ENCODE measurements at places on chromosomes 4 and X.

DNA sequence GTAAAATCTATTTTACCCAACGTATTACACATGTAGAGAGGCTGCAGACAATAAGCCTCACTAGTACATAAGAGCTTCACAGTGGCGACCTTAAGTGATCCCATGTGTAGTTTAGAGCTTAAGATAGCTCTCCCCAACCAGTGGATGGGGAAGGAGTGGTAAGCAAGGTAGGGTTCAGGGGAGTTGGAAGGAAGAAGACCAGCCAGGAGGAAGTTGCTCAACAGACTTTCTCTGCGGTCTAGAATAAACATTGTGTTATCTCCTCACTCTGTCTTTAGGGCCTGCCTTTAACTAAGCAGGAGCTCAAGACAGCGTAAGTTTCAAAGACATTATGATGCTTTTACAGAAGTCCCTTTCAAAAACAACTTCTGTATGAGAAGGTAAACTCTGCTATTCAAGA, 16.8 kb downstream of the MEPE start:
- no peak for DNase-seq

DNA sequence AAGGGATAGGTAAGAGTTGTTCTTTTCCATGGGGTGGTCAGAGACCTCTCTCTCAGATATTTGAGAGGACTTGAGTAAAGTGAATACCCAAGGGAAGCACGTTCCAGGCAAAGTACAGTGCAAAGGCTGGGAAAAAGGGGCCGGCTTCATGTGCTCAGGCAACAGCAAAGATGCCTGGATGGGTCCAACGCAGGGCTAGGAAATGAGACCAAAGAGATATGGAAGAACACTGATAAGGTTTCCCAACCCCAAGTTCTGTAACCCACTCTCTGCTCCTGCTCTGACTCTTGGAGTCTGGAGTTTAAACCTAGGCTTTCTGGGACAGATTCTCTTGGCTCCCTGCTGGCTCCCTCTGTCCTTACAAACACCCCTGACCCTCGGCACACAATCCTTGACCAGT, 36.2 kb upstream of the PROM1 start:
- no peak for DNase-seq

DNA sequence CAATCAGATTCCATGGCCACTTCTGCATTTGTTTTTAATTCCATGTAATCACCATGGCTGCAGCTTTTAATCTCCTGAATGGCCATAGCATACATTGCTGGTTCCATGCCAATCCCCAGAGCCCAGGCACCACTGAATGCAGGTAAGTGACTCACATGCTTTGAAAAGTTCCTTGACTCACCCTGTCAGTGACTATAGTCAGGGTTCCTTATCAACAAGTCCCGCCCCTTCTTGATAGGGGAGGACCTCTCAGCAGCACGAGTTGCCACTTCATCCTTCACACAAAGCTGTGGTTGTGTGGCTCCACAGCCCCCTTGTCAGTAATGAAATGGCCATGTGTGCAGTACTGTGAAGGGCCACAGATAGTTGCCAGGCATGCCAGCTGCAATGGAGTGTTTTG, 516.6 kb downstream of the PPARGC1A start:
- DNase-seq: no peak

- DNase-seq: no peak
Observed at GRCh38 chrX:136497556-136498052, at the start of gene HTATSF1. Gene HTATSF1 (plus strand): TSS chrX:136497592. CDS start chrX:136497685, 93 bp downstream.

DNA sequence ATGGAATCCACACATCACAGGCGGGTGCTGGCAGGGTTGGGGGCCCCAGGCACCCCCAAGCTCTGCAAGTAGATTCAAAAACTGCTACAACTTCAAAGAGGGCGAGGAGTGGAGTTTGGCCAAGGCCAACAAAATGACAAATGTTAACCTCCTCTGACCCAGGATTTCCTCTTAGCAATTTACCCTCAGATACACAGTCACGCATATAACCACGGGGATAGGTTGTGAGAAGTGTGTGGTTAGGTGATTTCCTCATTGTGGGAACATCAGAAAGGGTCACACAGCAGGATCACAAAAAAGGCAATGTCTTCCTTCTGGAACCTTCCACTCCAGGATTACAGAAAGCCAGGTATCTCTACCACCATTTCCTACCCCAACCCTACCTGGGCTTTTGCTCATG, 62.4 kb downstream of the C4orf50 start:
- DNase-seq: no peak

DNA sequence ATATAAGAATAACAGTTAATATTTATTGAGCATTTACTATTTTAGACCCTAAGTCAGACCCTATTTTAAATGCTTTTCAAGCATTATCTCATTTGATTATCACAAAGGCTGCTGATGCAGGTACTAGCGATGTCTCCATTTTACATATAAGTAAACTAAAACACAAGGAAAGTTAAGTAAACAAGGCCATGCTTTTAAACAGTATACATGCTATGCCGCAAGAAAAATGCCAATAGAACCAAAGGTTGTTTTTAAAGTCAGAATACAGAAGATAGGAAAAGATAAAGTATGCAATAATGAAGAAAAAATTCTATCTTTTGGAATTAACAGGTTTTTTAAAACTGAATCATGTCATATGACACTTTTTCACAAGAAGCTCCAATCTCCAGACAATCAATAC, 26.2 kb downstream of the RFC1 start:
- no peak for DNase-seq

DNA sequence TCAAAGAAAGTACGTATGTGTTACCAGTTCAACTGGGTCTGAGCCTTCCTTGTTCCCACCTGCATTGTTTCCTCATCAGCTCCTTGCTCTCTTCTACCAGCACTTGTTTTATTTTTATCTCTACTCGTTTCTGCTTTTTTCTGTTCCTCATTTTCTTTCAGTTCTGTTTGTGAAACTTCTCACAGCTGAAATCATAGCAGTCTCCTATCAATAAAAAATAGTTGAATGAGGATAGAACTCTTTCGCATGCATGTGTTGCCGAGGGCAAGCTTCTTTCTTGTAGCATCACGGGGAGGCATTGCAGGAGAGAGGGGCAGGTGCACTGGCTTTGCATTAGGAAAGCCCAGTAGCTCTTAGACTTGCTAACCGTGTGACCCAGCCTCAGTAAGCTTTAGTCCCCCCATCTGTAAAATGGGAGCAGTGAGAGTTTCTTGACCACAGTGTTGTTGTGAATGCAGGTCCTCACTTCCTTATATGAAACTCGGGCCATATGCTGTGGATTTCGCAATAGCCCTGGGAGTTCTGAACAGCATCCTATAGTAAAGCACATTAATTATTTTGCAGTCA, 24.7 kb downstream of the OFD1 start:
- DNase-seq: no peak

DNA sequence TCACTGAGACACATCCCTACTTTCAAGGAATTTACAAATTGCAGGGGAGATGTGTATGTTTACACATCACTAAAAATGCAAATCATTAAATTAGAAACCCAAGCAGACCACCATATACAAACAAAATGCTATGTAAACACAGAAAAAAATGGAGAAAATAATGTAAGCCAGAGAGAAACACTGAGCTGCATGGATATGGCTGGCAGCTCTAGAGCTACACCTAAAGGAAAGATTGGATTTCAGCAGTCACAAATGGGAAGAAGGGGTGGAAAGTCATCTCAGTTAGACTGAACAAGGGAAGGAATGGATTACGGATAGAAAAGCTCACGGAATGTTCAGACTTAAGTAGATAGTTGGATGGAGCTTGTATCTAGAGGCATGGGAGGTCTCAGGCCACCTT, 186.3 kb downstream of the MOSPD2 start:
- DNase-seq: no peak

DNA sequence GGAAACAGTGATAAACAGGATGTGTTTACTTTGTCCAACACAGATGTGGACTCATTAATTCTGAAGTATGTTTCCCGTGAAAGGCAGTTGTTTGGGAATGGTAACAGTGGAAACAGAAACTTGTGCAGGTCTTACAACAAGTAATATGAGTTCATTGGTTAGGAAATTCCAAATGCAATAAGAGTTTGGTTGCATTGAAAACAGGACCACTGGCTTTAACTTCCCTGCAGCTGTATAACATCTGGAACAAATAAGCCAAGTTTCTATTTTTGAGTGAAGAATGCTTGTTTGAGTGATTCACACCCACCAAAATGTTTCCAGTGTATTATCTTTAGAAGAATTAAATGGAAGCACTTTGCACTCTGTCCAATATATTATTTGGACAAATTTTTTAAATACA, 82.4 kb upstream of the BMP3 start:
- no peak for DNase-seq

GRCh38 chr4:44368413-44369167, 80.0 kb downstream of the KCTD8 start:
- DNase-seq: no peak

DNA sequence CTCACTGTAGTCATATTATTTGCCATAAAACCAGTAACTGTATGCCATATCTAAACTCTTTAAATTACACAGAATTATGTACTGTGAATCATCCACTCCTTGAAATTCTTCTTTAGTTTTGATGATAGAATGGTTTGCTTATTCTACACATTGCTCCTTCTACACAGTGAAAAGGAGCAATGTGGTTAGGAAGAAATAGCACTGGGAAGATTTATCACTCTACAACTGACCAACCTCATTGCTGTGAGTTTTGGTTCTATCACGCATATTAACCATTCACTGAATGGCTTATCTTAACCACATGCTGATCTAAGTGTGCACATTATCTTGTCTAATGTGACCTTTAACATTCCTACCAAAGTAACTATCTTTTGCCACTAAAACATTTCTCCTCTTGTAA, 415.7 kb upstream of the NDST4 start:
- no peak for DNase-seq

DNA sequence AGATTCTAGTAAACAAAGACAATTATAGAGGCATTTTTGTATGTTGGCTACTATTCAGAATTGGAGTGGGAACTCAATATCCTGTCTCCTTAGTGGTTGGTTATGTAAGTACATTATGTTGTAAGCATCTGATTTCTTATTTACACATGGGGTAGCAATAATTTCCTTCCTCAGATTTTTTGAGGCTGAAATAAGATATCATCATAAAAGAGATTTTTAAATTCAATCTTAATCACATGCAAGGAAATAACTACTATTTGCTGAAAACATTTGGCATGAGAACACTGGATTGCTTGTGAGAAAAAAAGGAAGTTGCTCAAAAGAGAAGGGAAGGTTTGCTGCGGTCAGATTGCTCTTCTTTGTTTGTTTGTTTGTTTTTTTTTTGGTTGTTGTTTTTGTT, 437.7 kb upstream of the HS3ST1 start:
- DNase-seq: no peak

- no peak for DNase-seq
Observed at GRCh38 chrX:110381216-110381615, 22.6 kb downstream of the RTL9 start.

- DNase-seq: no peak
Observed at GRCh38 chr4:144504883-144505282, 141.1 kb upstream of the HHIP start.

DNA sequence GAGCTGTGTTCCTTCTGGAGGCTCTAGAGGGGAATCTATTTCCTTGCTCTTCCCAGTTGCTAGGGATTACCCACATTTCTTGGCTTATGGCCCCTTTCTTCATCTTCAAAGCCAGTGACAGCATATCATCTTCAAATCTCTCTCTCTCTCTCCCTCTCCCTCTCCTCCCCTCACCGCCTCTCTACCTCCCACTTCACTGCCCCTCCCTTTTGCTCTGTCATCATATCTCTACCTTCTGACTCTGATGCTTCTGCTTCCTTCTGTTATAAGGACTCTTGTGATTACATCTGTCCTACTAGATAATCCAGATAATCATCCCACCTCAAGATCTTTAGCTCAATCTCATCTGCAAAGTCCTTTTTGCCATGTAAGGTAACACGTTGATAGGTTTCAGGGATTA, 93.1 kb upstream of the TEX13D start:
- peak; percentile 76 for DNase-seq

GRCh38 chr4:117549524-117549923, 464.1 kb upstream of the TRAM1L1 start:
- no peak for DNase-seq

DNA sequence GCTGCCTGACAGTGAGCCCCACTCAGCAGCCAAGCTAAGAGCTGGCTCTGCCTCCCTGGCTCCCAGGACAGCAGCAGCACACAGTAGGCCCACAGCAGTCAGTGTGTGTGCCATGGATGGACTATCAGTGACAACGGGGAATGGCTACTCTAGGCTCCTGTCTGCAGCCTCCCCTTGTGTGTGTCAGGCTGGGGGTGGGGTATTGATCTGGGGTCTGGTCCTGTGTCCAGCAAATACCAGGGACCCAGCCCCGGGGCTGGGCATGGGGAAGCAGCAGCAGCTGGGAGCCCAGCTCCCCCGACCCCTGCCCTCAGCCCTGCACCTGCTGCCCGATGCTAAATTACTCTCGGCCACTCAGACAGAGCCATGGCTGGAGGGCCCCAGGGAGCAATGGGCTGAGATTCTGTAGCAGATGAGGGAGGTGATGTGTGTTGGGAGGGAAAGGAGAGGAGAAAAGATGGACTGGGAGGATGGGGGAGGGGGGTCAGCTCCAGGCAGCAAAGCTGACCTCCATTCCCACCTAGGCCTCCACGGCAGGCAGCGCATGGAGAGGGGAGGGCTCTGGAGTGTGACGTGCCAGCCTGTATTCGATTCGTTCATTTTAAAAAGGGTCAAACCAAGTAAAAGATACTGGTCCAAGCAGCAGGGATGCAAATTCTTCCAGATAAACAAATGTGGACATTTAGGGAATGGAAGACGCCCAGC, 61.3 kb upstream of the CRMP1 start:
- no peak for DNase-seq

- no peak for DNase-seq
Observed at GRCh38 chr4:145613566-145614232, 5.5 kb upstream of the MMAA start.

DNA sequence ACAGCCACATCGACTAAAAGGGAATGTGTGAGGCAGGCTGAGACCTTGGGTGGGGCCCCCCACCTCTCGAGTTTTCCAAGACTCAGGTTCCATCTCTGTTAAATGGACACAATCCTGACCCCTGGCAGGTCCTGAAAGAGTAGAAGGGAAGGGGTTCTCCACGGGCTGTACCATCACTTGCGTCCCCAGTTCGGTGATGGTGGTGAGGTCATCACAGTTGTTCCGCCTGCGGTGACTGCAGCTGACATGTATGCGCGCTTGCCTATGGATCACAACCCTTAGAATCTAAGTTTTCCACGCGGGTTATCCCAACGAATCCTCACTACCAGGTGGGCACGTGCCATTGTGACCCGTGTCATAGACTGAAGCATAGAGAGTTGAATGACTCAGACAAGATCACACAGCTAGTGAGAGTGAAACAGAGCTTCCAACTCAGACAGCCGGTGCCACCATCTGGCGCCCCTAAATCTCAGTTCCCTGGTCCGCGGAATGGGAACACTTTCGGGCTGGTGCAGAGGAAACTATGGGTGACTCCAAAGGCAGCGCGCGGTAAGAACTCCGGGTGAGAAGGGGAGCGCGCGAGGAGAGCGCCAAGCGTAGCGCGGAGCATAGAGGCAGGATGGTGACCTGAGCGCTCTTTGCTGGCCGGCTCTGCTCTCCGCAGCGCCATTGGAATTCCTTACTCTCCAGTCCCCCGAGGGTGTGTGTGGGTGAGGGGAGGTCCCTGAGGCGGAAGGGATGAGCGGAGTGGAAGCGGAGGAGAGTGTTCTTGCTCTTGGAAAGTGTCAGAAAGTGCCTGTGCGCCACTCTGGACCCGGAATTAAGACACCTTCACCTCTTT, 10.5 kb downstream of the MSX1 start:
- no peak for DNase-seq
